Fibroblast of skin of abdomen (primary cell): ENCODE measurements at places on chromosomes 2 and 18.

- DNase-seq: peak; percentile 95
Observed at GRCh38 chr2:144414324-144414845, 105.5 kb downstream of the ZEB2 start.

DNA sequence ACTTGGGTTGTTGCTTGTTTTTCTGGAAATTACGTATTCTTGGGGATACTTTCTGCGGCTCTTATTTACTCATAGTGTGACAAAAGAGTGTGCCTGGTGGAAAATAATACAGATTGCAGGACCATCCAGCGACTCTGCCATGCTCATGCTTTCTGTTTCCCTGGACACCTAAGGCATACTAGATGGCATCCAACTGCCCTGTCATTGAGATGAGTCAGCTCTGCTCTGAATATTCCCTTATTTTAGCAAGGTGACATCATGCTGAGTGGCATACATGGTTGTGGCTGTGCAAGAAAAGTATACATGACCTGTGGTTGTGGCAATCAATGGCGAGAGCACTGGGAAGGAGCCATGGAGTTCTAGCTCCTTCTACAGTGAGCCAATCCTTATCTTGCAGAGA, 471.0 kb downstream of the TMEM182 start:
- no peak for DNase-seq

DNA sequence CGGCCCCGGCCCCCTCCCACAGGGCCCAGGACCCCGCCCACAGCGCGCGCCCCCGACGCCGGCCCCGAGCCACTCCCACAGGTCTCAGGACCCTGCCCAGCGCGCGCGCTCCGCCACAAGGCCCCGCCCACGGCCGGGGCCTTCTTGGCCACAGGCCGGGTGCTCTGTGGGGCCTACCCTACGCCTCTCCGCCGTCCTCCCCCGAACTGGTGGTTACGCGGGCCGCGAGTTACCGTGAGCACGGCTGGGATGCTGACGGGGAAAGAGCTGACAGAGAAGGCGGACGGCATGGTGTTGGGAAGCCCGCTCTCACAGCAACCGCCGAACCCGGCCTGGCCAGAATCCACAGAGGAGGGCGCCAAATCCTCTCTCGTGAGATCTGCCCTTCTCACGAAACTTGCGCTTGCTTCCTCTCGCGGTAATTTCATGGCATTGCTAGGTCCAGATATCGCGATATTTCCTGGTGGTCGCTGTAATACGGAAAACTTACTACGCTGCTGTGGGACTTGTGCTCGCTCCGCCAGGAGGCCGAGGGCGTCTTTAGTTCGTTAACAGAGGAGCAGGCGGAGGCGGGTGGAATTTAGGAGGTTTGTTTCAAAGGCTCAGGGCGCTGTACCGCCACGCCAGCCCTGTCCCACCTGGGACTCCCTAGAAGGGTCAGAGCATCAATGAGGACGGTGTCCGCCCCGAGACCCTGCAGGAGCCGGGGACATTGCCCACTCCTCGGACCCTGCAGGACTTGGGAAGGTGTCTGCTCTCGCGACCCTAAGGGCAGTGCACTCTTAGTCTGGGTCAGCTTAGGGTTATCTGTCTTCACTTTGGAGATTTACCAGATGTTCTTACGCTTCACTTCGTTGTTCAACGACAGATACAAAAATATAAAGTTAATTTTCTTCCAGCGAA, at the start of gene TMEM18:
Gene TMEM18 (minus strand): TSS at position 351 of the 903 bp plus-strand sequence. CDS start 61 bp downstream, at position 290.
- DNase-seq: peak; percentile 99

DNA sequence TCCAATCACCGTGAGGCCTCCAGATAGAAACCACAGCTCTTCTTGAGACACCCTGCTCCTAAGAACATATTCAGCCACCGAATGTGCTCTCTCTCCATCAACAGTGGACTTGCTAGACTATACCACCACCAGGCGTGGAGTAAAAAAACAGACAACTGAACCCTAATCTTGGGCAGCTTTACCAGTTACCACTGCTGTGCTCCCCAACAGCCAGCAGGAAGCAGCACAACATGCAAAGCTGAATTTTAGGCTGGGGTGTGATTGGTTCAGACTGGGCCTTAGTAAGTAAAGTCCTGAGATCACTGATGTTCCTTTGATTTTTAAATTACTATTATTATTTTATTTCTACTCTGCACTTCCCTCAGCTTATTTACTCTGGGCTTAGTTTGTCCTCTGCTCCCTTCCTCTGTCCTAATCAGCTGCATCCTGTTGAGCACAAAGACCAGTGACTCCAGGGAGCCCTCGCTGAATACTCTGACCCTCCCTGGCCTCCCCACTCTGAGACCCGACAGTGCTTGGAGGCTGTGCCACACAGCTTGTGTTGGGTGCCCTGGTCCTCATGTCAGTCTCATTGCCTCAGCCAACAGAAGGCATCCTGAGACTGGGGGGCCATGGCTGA, 21.9 kb downstream of the MRPL35 start:
- DNase-seq: peak; percentile 53

DNA sequence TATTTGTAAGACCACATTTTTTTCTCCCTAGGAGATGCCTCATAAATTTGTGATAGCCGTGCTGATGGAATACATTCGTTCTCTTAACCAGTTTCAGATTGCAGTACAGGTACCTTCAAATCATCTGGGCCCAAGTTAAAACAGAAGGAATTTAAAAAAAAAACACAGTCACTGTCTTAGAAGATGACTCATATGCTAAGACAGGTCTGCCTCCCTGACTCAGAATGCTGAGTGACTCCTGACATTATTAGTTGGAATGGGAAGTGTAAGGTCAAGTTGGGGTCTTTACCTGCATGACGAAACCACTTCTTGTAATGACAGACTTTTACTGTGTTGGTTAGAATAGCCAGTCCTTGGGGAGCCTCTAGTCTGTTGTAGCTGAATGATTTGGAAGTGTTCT, 26.3 kb downstream of the RMC1 start:
- DNase-seq: peak; percentile 49

DNA sequence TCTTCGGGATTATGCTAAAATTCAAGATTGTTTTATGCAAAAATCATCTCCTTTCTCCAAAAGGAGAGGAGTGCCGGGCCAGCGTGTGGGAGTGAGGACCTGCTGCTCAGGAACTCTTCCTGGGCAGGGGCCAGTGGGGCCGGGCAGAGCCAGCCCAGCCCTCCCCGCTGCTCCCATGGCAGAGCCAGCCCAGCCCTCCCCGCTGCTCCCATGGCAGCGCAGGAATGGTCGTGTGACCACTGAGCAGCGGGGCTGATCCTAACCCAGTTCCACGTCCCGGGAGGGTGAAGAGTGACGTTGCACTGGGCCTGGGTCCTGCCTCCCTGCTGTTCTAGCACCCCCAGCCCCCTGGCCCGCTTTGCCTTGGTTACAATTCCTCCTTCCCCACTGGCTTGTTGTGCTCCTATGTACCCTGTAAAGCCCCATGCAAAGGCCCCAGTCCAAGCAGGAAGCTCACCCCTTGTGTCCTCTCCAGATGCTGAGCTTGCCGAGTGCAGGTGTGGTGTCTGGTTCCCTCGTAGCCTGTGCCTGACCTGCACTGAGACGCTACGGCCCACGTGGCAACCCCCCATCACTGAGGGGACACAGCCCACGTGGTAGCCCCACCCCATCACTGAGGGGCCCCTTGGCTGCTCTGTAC, 11.4 kb upstream of the NEU4 start:
- DNase-seq: no peak

DNA sequence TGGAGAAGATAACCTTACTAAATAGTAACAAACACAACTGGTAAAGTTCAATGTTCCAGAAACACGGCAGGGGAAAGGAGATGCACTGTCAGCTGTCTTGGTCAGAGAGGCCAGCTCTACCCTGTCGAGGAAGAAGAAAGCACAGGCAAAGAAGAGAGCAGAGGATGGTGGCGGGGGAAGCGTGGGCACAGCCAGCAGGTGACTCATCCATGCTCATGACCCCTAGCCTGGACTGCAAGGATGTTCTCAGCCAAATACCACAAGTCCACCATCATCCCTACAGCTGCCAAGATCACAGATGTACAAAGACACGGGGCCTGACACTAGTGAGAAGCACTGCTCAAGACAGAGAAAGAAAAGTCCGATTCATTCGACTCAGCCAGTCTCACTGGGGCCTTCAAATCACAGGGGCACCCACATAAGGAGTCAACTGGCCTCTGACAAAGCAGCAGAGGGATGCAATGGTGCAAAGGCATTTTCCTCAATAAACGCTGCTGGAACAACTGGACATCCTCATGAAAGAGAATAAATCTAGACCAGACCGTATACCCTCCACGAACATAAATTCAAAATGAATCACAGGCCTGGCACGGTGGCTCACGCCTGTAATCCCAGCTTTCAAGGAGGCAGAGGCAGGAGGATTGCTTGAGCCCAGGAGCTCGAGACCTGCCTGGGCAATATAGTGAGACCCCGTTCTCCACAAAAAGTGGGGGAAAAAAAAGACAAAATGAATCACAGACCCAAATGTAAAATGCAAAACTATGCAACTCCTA, 5.6 kb downstream of the DTYMK start:
- DNase-seq: peak; percentile 86

DNA sequence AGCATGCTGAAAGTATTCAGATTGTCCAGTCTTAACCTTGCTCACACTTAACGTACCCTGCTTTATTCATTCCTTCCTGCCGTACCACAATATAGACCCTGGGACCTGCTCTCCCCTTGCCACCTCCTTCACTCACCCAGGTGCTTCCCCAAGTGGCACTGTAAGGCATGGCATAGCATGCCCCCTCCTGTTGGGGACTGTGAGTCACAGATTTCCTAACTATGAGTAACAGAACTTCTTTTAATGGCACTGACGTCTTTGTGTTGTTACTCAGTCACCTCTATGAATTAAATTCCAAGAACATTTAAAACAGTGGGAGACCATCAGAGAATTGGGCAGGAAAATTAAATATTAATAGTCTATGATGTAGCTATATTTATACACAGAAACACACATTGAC, 117.2 kb downstream of the CTNNA2 start:
- no peak for DNase-seq

DNA sequence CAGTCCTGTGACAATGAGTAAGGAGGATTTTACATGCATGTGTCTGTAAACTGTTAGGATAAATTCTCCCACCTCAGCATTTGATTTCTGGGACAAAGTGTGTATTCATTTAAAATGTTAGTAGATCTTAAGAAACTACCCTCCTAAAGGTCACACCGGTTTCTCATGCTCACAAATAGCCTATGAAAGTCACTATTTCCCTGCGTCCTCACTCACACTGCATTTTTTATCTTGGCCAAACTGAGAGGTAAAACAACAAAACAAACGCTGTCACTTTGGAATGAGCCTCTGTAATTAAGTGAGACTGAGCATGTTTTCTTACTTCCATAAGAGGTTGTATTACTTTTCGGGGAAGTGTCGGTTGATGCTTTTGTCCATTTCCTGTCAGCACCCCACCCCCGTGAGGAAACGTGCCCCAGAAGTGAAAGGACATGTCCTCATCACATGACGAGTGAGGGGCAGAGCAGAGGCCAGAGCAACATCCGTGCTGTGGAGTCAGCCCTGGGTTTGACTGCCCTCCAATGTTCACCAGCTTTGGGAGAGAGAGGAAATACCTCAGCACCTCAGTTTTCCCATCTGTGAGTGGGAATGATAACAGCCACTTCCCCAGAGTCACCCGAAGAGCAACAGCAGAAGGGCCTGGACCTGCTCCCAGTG, 3.1 kb downstream of the GYPC start:
- DNase-seq: peak; percentile 17

DNA sequence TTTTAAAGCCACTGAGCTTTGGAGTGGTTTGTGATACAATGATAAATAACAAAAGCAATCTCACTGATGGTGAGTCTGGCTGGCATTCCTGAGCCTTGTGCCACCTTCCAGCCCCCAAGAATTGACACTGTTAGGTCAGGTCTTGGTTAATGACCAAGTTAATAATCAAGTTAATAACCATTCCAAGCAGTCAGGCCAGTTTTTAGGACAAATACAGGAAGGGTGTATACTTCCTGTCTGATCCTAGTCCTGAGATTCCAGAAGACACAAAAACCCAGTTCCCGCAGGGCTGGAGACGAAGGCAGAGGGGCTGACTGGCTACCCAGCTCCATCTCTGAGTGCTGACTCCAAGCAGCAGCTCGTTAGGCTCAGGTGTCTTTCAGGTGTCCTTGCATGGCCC, 74.6 kb upstream of the LAPTM4A start:
- DNase-seq: no peak

- no peak for DNase-seq
Observed at GRCh38 chr2:102498414-102498813, 25.4 kb downstream of the SLC9A4 start.

- peak; percentile 74 for DNase-seq
Observed at GRCh38 chr2:207254591-207255464, 89.1 kb upstream of the KLF7 start.

- no peak for DNase-seq
Observed at GRCh38 chr18:9771977-9772660, 64.0 kb downstream of the RAB31 start.

DNA sequence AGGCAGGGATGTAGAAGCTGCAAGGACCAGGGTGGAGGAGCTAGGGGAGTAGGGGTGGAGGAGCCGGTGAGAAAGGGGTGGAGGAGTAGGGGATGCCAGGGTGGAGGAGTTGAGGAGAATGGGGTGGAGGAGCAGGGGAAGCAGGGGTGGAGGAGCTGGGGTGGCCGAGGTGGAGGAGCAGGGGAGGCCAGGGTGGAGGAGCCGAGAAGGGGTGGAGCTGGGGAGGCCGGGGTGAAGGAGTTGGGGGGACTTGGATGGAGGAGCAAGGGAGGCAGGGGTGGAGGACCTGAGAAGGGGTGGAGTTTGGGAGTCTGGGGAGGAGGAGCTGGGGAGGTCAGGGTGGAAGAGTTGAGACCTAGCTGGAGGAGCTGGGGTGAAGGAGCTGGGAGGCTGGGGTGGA, 13.3 kb downstream of the SOX11 start:
- no peak for DNase-seq

DNA sequence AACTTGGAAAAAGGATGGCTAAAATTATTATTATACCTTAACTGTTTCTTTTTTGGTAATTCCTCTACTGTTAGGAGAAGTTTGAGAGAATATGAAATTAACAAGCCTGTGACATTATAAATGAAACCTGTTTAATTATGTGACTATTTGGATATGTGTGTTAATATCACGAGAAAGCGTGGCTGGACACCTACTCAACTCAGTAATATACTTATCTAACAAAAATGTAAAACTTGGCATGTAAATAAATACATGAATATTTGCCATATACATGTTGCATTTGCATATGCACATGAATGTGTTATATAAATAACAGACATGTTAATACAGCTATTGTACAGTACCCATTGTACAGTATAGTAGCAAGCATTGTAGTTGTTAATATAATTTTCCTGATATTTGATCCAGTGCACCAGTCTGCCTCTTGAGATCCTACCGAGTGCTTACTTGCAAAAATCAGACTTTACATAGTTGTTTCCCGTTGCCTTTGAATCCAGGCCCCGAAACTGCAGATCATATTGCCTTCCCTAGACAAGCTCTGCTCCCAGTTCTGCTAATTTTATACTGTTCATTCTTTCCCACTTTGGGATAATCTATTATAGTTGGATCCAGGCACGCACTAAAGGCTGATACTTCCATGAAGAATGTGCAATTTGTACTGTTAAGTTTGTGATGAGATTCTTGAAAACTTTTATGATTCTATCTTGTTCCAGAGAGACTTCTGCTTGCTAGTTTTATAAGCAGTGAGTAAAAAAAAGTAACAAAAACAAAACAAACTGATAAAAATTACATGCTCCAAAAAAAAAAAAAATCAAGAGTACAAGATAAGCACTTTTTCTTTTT, 395.6 kb downstream of the ARHGAP15 start:
- peak; percentile 37 for DNase-seq
